Fibroblast of lung (primary cell): ENCODE measurements at places on chromosomes 2 and 18.

DNA sequence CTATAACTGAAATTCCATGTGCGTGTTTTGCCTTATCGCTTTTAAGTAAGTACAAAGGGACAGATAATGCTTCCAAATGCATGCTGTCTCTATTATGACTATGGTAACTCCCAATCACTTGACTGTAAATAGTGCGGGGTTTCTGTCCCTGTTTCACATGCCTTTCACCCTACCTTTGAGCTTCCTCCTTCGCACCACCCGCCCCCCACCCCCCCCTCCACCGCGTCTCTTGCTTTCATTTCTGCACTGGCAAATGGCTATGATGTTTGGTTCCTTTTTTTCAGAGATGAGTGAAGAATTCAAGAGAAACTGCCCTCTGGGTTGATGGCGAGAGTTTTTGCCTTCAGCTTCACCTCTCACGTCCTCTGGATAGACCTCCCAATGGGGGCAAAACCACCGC is 25.0 kb upstream of the SPP2 start:
- DNase-seq, result no peak
- peak overlapping the region; percentile 45 for H3K4me3 ChIP-seq
- no peak overlapping the region for H3K27ac ChIP-seq
- H3K36me3 ChIP-seq, result no peaks in the 10 kb centered on the region
- H3K27me3 ChIP-seq, result no peaks in the 10 kb centered on the region

GRCh38 chr2:6667326-6667725 is 198.4 kb downstream of the CMPK2 start:
- DNase-seq, result peak; percentile 62
- no peaks in the 10 kb centered on the region for H3K27me3 ChIP-seq
- H3K36me3 ChIP-seq, result no peaks in the 10 kb centered on the region
- no peak overlapping the region for H3K27ac ChIP-seq
- H3K4me3 ChIP-seq, result no peak overlapping the region

DNA sequence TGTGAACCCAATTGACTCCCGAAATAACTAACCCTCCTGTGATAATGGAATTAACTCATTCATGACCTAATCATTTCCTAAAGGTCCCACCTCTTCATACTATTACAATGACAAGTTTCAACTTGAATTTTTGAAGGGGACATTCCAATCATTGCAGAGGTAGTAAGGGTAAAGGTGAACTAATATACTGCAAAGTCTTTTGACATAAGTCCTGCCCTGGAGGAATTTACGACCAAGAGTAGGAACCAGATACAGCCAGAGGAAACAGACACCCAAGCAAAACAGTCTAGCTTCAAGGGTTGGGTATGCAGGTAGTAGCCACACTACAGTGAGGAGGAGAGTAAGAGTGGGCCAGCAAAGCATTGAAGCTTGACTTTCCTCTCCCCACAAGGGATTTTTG is 1.2 kb upstream of the SRBD1 start:
- H3K4me3 ChIP-seq, result no peak overlapping the region
- H3K4me1 ChIP-seq, result peaks cover 3% of the 10 kb centered on the region
- H3K36me3 ChIP-seq, result no peaks in the 10 kb centered on the region
- no peak for DNase-seq
- no peaks in the 10 kb centered on the region for H3K27me3 ChIP-seq

GRCh38 chr2:12666445-12666844 is 50.3 kb upstream of the TRIB2 start:
- H3K4me3 ChIP-seq, result no peak overlapping the region
- no peaks in the 10 kb centered on the region for H3K36me3 ChIP-seq
- no peaks in the 10 kb centered on the region for H3K27me3 ChIP-seq
- no peak for DNase-seq
- H3K27ac ChIP-seq, result no peak overlapping the region
- no peaks in the 10 kb centered on the region for H3K4me1 ChIP-seq

DNA sequence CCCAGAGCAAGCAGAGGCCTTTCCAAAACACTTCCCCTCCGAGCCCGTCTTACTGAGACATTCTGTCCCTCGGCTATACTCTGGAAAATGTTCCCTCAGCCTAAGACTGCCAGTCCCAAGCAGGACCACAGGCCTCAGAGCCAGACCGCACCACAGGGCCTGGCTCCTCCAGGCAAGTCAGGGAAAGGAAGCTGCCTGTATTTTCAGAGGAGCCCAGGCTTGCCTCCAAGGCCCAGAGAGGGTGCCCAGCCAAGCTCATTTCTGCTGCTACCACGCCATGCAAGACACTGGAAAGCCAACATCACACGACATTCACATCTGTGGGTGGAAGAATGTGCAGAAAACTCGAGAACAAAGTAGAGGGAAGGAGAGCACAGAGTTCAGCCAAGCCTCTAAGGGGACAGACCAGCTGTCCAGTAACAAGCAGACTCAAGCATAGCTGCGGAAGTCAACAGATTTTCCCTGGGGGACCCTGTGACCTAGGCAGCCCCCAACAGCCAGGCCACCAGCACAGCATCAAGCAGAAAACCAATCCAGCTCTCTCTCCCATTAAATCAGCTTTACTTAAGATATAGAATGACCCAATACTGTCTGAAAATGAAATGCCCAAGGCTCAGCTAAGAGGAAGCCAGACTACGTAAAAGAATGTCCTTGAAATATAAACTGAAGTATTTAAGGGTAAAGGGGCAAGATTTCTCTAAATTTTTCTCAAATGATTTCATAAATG is 123.9 kb downstream of the ZFP36L2 start:
- DNase-seq, result peak; percentile 87
- H3K27me3 ChIP-seq, result no peaks in the 10 kb centered on the region
- peaks cover 35% of the 10 kb centered on the region for H3K4me1 ChIP-seq
- no peak overlapping the region for H3K4me3 ChIP-seq
- H3K27ac ChIP-seq, result peak overlapping the region; percentile 65

DNA sequence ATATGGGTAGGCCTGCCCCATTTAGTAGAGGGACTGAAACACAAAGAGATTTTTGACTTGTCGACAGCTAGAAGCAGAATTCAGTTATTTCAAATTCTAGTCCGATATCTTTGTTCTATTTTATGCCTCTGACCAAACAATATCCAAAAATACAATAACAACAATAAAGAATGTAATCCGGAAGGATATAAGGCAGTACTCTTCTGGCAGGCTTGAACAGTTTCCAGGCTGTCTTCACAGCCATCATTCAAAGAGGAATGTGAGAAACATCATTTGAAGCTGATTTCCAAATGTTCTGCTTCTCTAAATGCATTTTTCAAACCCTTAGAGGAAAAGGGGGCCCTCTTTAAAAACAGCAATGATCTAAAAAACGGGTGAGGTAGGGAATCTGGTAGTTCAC is 36.7 kb upstream of the SPTBN1 start:
- H3K4me1 ChIP-seq, result peaks cover 4% of the 10 kb centered on the region
- H3K27ac ChIP-seq, result no peak overlapping the region
- H3K27me3 ChIP-seq, result no peaks in the 10 kb centered on the region
